ENCODE measurements at places on chromosomes 2 and 18.
A peak's percentile ranks its signal among the peaks of the same experiment; 100 is the strongest.

DNA sequence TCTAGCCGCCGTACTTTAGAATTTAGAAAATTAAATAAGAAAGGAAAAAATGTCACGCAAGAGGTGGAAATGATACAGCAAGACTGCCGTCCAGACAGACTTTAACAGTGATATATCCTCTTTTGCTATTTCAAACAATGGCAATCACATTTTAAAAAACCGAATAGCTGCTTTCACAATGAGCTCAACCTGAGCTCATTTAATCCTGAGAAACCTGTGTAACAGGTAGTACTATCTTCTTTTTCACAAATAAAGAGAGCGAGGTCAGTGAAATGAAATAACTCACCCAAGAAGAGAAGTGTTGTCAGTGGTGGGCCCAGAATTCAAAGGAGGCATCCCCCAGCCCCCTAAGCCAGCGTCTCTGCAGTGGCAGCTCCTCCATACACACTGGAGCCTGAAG, 60.7 kb upstream of the DAPL1 start:
- DNase-seq, result no peak
- no peak overlapping the region for H3K4me3 ChIP-seq
- no peaks in the 10 kb centered on the region for H3K36me3 ChIP-seq

- H3K4me3 ChIP-seq, result no peak overlapping the region
- H3K4me1 ChIP-seq, result no peaks in the 10 kb centered on the region
- H3K36me3 ChIP-seq, result no peaks in the 10 kb centered on the region
- no peak overlapping the region for H3K27ac ChIP-seq
Measured at GRCh38 chr18:2121224-2121623, 450.1 kb downstream of the METTL4 start.

DNA sequence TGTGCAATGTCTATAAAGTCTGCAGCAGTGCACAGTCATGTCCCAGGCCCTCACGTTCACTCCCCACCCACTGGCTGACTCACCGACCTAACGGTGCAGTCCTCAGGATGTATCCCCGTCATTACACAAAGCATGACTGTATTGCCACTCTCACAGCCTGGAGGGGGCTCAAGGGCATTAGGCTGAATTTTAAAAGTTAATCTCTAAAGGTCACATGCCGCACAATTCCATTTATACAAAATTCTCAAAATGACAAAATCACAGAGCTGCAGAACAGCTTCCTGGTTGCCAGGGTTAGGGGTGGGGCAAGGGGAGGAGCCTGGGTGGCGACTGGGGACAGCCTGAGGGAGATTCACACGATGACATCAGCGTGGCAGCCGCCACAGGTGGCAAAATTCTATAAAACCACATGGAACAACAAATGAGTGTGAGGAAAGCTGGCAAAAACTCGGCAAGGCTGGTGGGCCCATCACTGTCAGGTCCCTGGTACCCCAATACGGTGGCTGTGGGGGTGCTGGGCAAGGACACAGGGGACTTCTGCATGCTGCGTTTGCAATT, 97.6 kb downstream of the NDUFA10 start:
- H3K4me1 ChIP-seq, result no peaks in the 10 kb centered on the region
- DNase-seq, result peak; percentile 57
- no peak overlapping the region for H3K27ac ChIP-seq
- H3K36me3 ChIP-seq, result no peaks in the 10 kb centered on the region

DNA sequence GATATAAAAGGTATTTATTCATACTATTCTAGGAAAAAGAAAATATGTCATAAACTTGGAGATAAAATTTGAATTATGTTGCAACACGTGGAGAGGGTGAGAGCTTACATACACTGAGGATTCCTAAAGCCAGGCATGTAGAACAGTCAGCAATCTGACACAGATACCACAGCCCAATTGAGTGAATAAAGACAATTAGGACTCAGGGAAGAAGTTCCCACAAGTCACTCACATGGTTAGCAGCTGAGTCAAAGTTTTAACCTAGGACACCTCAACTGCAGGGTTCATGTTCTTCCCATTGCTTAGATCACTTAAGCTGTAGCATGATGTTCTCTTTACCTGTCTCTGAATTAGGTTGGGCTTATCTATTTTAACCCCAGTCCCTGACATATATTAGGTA, 189.5 kb downstream of the CMPK2 start:
- DNase-seq, result no peak
- H3K27ac ChIP-seq, result no peak overlapping the region
- H3K4me3 ChIP-seq, result no peak overlapping the region
- no peaks in the 10 kb centered on the region for H3K4me1 ChIP-seq
- no peaks in the 10 kb centered on the region for H3K27me3 ChIP-seq

DNA sequence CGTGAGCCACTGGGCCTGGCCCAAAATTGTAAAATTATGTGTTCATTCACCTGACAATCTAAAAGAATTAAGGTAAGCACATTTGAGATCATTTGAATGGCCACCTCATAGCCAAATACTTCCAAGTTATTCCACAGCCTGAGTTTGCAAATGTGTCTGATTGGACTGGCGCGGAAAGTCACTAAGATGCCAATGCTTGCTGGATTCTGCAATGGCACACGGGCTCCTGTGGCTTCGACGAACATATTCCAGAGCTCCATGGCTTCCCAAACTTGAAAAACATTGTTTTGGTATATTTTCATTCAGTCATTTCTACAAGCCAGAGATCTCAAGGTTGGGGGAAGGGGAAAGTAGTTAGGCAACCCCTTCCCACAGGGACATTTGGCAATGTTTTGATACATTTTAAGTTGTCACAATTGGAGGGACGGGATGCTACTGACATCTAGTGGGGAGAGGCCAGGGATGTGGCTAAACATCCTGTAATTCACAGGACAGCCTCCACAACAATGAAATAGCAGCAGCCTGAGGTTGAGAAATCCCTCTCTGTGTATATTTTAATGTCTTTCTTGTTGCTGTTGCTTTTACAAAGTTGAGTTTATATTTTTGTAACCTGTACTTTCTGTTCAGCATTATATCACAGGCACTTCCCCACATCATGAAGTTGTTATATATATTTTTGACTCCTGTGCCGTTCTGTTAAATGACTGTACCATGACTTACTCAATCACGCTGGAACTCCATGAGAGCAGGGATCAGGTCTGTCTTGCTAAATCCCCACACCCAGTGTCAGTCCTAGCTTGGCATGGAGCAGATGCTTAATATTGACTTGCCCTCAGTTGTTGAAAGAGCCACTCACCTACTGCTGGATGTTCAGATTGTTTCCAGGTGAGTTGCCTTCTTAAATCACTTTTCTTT, 56.9 kb downstream of the COL4A4 start:
- H3K27me3 ChIP-seq, result no peaks in the 10 kb centered on the region
- DNase-seq, result no peak
- H3K27ac ChIP-seq, result no peak overlapping the region
- H3K4me1 ChIP-seq, result no peaks in the 10 kb centered on the region

DNA sequence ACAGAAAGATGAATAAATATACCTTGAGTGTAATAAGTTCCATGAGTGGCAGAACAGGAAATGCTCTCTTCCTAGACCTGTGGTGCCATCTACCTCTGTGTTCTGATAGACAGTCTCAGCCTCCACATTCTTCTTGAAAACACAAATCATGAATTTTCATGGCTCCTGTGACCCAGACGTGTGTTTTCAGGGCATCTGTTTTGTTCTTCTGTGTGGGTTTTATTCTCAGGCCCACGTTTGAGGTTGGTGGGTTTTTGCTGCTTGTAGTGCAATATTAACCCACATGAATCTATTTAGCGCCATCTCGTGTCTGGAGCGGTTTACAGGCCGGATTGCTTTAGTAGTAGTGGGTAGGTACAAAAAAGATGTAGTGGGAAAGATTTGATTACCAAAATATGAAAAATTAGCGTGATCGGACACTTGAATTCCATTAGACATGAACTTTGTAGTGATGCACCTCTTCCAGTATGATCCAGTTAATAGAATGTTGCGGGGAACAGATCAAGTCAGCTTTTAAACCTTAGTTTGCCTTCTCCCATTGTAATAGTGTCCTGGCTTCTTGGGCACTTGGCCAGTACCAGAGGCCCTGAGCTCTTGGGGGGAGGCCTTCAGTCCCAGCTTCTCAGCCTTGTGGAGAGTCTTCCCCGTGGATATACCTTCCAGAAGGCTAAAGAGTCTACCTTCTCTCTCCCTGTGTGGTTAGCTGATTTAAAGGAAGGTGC, 256.5 kb downstream of the TPGS2 start:
- H3K4me3 ChIP-seq, result no peak overlapping the region
- H3K4me1 ChIP-seq, result no peaks in the 10 kb centered on the region
- no peaks in the 10 kb centered on the region for H3K27me3 ChIP-seq
- H3K27ac ChIP-seq, result peak overlapping the region; percentile 23
- no peak for DNase-seq

DNA sequence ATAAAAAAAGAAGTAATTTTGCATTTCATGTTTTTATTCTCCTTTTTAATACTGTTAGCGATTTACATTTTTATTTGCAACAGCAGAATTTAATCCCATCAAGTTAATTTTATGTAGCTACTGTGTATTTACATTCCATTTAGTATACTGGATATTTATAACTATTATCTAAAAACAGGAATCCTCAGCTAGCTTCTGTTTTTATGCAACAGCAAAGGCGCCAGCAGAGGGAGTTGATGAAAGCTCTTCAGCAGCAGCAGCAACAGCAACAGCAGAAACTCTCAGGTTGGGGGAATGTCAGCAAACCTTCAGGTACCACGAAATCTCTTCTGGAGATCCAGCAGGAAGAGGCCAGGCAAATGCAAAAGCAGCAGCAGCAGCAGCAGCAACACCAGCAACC, 26.2 kb upstream of the SNORC start:
- H3K4me1 ChIP-seq, result no peaks in the 10 kb centered on the region
- H3K36me3 ChIP-seq, result peaks cover 26% of the 10 kb centered on the region
- H3K27ac ChIP-seq, result no peak overlapping the region
- DNase-seq, result no peak

DNA sequence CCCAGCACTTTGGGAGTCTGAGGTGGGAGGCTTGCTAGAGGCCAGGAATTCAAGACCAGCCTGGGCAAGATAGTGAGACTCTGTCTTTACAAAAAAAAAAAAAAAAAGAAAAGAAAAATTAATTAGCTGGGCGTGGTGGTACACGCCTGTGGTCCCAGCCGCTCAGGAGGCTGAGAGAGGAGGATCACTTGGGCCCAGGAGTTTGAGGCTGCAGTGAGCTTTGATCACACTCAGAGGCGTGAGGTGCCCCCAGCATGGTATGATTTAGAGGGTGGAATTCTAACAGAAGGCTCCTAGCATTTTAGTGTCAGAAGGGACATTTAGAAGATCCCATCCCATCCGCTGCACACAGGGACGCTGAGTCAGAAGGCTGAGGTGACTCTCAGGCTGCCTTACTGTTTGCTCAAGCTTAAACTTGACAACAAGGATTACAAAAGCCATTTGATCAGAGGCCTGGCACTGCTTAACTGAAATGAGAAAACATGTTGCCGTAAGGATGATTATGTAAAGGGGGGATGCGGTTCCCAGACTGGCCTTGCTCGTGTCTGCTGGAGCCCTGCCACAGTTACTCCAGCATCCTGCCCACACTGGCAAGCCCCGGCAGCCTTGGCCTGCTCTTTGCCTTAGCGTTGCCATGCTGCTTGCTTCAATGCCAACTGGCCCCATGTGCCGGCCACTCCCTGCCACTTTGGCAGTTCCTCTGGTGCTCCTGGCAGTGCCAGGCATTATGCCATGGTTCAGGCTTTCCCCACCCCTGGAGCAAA, 45.6 kb upstream of the SLC1A4 start:
- H3K36me3 ChIP-seq, result no peaks in the 10 kb centered on the region
- H3K27me3 ChIP-seq, result no peaks in the 10 kb centered on the region

DNA sequence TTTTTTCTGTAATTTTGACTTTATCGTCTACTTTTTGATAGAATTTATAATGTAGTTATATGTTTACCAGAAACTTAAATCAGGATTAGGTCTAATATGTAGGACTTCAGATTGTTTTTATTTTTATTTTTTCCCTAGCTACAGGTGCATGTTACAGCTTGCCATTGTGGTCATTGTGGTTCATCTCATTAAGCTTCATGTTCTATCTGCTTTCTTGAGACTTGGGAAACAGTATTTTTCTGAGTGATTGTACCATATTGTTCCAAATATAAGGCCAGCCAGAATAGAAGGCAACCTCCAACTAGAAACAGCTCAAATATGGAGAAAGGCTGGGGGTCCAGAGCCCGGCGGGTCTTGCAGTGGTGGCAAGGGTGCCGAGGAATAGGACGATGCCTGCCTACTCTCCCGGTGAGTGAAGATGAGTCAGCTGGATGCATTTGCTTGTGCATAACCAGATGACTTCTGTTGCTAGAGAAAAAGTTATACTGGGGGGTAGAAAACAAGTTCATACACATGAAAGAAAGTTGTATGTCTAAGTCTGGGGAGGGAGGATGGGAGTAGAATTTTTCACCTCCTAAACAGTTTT, 188.4 kb downstream of the CCDC85A start:
- no peaks in the 10 kb centered on the region for H3K27me3 ChIP-seq
- no peaks in the 10 kb centered on the region for H3K36me3 ChIP-seq
- DNase-seq, result no peak
- no peaks in the 10 kb centered on the region for H3K4me1 ChIP-seq
- no peak overlapping the region for H3K4me3 ChIP-seq
- no peak overlapping the region for H3K27ac ChIP-seq

DNA sequence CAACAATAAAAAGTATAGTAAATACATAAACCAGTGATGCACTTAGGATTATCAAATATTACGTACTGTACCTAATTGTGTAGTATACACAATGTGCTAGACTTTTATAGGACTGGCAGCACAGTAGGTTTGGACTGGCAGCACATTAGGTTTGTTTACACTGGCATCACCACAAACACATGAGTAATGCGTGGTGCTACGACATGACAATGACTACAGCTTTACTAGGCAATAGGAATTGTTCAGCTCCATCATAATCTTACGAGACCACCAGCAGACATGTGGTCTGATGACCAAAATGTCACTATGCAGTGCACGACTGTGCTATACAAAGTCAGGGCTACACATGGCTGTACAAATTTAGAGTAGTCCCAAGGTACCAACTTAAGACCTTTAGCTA, 2.3 kb downstream of the MBOAT2 start:
- no peak overlapping the region for H3K4me3 ChIP-seq
- H3K36me3 ChIP-seq, result no peaks in the 10 kb centered on the region
- H3K4me1 ChIP-seq, result no peaks in the 10 kb centered on the region
- no peaks in the 10 kb centered on the region for H3K27me3 ChIP-seq

DNA sequence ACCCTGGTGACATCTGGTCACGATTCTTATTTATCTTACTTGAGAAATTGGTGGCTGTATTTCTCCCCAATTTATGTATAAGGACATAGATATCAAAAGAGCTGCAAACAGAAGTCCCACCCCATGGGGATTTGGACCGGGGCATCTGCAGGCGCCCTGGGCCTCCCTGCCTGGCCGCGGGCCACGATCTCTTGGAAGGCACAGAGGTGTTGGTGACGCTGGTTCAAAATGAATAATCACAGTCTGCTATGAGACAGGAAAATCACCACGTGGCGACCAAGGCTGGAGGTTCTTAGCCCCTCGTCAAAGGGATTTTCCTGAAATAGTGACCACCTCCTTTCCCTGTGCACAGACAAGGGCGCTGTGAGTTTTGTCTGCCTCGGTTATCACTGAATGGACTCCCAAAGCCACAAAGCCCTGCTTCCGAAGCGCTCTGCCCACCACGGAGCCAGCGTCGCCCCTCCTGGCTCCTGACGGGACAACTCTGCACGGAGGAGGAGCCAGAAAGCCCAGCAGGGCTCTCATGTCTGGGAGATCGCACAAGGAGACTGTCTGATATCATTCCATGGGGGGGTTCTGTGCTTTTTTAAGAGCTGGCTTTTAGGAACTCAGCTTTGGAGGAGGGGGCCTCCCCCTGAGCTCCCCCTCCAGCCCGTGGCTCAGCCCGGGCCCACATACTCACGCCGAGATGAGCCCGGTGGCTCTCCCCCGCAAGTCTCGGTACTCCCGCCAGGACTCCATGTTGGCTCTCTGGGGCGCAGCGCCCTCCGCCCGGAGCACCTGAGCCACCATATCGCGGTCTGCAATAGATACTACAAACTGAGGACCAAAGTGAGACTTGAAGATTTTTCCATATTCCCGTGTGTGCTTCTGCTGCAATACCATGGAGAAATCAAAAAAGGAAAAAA, 14.6 kb downstream of the CYP27C1 start:
- H3K36me3 ChIP-seq, result no peaks in the 10 kb centered on the region
- no peak overlapping the region for H3K4me3 ChIP-seq
- H3K27me3 ChIP-seq, result no peaks in the 10 kb centered on the region
- no peaks in the 10 kb centered on the region for H3K4me1 ChIP-seq

Data from breast epithelium (tissue), 4 donors.